ENCODE measurements at places on chromosomes 6 and 20. TPM values are rescaled to one million over a fixed set of nuclear protein-coding genes. Genes with fewer than 3 reads are reported as not detected.

DNA sequence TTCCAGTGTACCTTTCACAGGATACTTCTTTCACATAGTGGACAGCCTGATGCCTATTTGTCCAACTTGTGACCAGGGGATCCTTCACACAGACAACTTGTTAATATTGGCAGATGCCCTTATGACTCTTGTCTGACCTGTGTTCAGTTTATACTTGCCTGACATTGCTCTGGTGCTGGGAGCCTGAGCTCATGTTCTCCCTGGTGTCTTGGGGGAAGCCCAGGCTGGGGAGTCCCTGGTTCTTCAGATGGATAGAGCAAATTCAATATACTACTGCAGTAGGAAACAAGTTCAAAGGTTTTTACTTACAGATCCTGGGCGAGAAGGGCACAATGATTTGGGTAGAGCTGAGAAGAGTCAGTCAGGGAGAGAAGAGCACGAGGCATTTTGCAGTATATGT, 76.1 kb downstream of the NKAIN2 start:
- no peak for DNase-seq

- no peak for DNase-seq
Measured at GRCh38 chr20:11001764-11002540, 328.2 kb upstream of the JAG1 start.

Gene TFAP2B
- total RNA-seq, result not detected

DNA sequence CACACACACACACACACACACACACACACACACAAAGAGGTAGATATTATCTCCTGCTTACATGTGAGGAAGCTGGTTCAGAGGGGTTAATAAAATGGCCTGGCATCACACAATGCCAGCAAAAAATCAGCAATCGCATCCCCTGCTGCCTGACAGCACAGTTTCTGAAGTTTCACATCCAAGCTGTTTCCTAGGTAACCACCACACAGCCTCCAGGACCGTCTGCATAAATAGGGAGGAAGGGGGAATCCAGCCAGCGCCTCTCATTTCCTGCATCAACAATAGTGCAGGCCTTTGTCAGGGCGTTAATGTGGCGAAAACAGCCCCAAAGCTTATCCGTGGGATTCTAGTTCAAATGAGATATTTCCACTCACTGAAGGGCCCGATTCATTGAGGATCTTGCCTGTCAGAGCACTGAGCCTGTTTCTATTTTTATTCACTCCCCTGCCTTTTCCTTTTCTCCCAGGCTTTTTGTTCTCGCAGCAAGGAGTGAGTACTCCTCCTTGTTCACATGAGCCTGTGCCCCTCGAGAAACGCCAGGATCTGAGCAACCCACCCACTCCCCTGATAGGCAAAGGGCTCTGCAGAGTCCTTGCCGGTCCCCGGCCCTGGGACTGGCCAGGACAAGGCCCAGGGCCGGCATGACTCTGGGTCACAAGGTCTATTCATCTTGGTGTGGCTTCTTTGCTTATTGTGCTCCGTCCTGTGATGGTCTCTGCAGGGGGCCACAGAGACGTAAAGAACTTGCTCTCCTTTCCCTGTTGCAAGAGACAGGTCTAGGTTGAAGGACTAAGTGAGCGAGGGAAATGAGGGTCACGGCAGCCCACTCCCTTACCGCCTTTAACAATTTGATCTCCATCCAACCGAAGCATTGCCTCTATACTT, 32.7 kb downstream of the TUBB2B start:
- no peak for DNase-seq

Gene NDRG3
- 1.9 TPM for total RNA-seq

Data from transverse colon (tissue), 4 donors.